H9 (cell line): ENCODE measurements at places on chromosomes 6 and 20. TPM values are rescaled to one million over a fixed set of nuclear protein-coding genes. Genes with fewer than 3 reads are reported as not detected.

The DLK2 gene
- 0.57 and 0.96 TPM in 2 replicates for total RNA-seq

The SEMG1 gene
- 1.4 and 2.0 TPM in 2 replicates for total RNA-seq

The HLA-G gene
- total RNA-seq: 2.7 and 2.9 TPM in 2 replicates

The EEF1E1 gene
- 71.8 and 76.0 TPM in 2 replicates for total RNA-seq

The SMLR1 gene
- not detected in 2 replicates for total RNA-seq

DNA sequence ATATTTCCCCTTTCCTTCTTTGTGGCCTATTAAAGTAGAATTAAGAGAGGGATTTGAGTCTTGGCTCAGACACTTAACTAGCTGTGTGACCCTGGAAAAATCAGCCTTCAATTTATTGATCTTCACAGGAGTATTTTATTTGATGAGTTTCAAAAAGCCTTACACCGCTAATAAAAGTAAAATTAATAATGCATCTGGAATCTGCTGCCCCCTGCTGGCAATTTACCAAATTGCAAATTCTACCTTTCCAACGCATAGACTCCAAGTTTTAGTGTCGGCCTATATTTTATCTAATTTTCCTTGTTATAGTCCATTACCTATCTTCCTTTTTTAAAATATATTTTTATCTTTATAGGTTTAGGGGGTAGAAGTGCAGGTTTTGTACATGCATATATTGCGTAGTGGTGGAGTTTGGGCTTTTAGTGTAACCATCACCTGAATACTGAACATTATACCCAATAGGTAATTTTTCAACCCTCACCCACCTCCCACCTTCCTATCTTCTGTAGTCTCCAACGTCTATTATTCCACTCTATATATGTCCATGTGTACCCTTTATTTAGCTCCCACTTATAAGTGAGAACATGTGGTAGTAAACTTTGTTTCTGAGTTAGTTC lies 46.3 kb downstream of the GOPC start:
- DNase-seq: no peak

GRCh38 chr6:156598855-156599180 lies 178.4 kb upstream of the ARID1B start:
- no peak for DNase-seq

- no peak for DNase-seq
These were observed 115.1 kb downstream of the JAG1 start for GRCh38 chr20:10558635-10559187.

The LY6G5C gene
- total RNA-seq: 1.8 and 2.2 TPM in 2 replicates

DNA sequence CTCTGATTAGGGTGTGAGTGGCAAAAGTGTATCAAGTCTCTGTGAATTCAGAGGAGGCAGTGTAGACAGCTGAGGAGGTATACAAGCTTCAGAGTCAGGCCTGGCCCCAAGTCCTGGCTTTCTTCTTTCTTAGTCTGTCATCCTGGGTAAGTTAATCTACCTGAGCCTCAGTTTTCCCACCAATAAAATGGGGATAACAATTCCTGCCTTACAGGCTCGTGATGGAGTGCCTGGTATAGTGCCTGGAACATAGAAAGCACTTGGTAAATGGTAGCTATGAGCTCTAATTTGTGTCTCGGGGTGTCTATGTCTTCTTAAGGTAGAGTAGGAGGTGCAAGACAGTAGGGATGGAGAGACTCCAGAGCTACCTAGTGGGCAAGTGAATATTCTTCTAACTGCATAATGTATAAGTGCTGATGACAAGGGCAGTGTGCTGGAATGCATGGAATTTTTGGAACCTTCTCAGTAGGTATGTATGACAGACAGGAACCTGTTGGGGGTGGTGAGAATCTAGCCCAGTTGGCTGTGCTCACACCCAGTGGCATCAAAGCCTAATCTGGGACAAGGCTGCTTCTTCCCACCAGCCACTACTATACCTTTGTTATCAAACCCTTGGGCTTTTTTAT lies 4.0 kb upstream of the SCUBE3 start:
- DNase-seq: no peak

DNA sequence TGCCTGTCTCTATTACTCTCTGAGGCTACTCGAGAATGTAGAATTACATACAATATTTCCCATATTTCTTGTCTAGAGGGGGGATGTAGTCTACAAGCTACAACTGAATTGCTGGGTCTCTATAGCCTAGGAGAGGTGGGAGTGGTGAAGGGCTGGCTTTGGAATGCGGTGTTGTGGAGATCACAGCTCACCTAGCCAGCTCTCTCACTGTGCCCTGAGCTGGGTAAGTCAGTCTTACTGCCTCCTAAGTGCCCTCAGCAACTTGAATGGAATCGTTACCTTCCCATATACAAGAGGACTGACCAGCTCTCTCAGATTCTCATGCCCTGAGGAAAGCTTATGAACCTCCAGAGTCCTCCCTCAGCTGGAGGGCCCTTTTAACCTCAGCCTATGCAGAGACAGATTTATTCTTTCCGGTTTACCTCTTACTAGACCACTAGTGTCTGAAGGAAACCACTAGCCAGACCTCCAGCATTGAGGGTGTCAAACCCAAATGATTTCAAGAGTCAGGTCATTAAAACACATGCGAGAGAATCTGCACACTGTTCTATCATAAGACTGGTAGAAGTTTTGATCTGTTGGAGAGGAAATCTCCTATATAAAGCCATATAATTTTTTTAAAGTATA lies 20.6 kb downstream of the VIP start:
- no peak for DNase-seq

DNA sequence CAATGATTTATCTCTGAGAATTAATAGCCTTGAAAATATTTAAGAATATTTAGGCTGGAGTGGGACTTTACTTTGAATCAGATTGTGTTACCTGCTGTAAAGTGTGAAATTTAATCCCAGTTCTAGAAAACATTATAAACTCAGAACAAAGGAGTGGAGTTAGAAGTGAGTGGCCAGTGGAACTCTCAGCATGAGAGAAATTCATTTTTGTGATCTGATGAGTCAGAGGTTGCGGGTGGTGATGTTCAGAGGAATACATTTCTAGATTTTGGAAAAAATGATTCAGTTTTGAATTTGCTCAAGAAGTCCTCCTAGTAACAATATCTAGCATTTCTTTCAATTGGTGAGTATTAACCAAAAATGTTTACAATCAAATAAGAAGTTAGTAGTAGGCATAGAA lies 167.5 kb downstream of the ZFAND3 start:
- DNase-seq: no peak

- DNase-seq: no peak
These were observed 6.5 kb downstream of the HELZ2 start for GRCh38 chr20:63567386-63568169.

GRCh38 chr6:5142915-5143314 lies 57.8 kb downstream of the PPP1R3G start:
- DNase-seq: no peak

The GABBR1 gene
- total RNA-seq: 132 and 146 TPM in 2 replicates

The HCK gene
- total RNA-seq: 1.7 and 1.8 TPM in 2 replicates

- DNase-seq: no peak
These were observed 254.3 kb downstream of the BTBD3 start for GRCh38 chr20:12171923-12172524.

The MAVS gene
- total RNA-seq: 24.2 and 24.3 TPM in 2 replicates

DNA sequence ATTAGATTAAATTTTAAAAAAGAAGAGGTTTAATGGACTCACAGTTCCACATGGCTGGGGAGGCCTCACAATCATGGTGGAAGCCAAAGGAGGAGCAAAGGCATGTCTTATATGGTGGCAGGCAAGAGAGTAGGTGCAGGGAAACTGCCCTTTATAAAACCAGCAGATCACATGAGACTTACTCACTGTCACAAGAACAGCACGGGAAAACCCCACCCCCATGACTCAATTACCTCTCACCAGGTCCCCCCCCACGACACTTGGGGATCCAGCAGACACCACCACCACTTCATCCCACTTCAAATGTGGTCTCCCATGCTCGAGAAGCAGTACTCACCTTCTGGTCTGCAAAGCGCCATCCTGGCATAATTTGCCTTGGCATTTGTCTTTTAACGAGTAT lies 24.6 kb downstream of the MTFR2 start:
- DNase-seq: no peak

- DNase-seq: no peak
These were observed 19.6 kb downstream of the WFDC2 start for GRCh38 chr20:45489083-45489531.

The GHRH gene
- total RNA-seq: 0.68 TPM in 1 of 2 replicates, not detected in the other

The C6orf52 gene
- 1.8 and 2.3 TPM in 2 replicates for total RNA-seq

- no peak for DNase-seq
These were observed 1.9 kb upstream of the NKAIN4 start for GRCh38 chr20:63255931-63256704.

DNA sequence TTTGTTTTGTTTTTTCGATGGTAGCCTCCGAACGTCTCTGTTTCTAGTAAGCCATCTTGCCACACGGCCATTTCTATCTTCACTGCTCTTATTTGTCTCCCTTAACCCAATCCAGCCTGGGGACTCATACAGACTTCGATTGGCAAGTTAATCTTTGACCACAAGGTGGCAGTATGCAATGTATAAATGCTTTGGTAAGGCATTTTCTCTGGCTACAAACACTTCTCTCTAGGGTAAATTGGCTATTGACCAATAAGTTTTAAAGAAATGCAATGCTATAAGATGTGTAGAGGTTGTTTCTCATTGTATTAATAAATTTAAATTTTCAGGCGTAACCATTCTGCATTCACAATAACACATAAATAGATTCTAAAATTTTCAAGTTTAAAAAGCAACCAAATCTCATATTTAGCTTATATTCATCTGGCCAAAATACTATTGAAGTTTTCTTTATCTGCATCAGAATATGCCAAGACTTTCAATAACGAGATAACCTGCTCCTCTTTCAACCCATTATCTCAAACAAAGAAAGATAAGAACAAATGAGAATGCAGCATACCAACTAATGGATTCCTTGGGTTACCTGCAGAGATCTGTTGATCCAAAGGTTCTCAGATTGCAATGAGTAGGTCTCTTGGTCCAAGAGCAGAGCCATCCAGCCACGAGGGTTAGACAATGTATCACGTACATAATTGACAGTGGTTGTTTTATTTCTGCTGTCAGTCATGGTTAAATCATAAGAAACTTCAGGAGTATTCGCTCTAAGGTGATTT lies 231.9 kb downstream of the PKHD1 start:
- peak; percentile 57 for DNase-seq

GRCh38 chr6:2725999-2726567 lies 24.6 kb downstream of the MYLK4 start:
- no peak for DNase-seq

DNA sequence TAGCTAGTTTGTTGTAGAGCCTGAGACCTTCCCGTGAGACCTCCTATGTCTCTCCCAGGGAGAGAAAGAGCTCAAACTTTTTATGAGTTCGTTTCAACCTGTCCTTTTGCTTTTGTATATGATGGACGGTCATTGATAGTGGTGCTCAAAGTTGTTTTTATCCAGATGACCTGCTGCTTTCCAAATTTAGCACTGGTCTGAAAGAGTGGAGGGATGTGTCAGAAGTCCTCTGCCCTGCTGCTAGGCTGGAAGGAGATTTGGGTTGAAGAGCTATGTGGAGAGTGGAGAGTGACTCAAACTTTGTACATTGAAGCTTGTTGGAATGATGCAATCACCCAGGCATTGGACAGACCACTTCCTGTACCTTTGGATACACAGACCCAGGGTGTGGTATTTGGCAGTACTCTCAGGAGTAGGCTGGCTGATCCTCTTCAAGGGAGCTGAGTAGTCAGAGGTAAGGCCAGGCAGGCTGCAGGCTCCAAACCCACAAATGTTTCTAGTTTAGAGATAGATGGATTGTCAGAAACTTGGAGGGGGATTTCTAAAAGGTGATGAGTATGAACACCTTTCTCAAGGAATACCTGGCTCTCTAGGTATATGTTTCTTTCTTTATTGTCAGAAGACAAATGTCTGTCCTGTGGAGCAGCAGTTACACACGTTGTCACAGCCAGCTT lies 49.4 kb upstream of the RREB1 start:
- no peak for DNase-seq

DNA sequence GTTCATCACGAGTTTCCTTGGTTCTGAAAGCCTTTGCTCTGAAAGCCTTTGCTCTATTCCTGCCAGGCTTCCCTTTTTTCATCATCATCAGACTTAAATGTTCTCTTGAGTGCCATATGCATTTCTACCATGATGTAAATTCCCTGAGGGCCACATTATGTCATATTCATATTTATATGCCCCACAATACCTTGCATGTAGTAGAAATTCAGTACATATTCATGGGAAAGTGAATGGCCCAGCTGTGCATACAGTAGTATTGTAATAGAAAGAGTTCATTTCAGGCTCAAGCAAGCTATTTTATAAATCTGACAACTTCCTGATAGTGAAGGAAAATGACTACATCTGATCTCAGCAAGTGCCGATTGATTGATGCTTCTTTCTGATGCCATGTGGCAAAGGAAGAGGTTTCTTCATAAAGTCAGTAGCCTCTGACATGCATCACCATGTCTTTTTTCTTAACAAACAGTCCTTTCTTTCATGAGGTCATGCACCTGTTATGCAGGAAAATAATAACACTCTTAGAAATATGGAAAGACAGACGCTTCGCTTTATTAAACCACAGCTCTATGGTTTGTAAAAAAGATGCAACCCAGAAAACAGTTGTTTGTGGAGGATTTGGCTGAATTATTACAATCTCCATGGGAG lies 308.7 kb downstream of the SAMD5 start:
- no peak for DNase-seq

DNA sequence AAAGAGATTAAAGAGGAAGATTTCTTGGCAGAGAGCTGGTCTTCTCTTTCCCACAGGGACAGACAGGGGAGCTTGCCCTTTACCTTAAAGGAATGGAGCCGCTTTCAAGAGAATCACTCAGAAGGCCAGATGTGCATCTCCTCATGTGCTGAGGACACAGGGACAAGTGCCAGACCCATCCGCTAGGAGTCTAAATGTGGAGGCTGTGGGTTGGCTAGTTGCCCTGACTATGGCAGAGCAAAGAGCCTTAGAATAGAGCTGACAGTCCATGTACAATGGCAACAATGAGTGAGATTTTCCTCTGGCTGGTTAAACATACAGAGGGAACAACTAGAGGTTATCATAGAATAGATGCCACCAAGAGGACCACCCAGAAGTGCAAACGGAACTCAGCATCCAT lies 7.3 kb upstream of the DOK5 start:
- DNase-seq: no peak

GRCh38 chr6:19925533-19925932 lies 88.4 kb downstream of the ID4 start:
- DNase-seq: no peak

The ULBP2 gene
- not detected in 2 replicates for total RNA-seq

The POPDC3 gene
- 5.7 and 6.0 TPM in 2 replicates for total RNA-seq

The CST3 gene
- total RNA-seq: 77.2 and 81.9 TPM in 2 replicates

The EFCAB8 gene
- total RNA-seq: 0.09 TPM in 1 of 2 replicates, not detected in the other

DNA sequence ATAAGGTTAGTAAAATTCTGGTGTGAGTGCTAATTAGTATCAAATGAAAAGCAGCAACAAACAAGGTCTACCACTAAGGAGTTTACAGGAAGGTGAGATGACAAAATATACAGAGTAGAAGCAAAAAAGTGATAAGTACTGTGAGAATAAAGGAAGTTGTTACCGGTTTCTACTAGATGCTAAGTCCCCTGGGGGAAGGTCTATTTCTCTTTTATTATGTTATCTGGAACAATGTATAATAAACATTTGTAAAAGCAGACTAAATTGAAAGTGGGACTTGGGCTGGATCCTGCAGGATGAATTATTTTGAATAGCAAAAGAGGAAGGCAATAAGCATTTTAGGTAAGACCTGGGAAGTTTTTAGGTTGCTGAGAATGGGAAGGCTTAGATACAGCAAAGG lies 158.7 kb upstream of the SLC22A16 start:
- DNase-seq: no peak

- DNase-seq: peak; percentile 69
These were observed 103.8 kb downstream of the TMEM242 start for GRCh38 chr6:157219201-157220200.

The CDH4 gene
- 3.0 and 3.2 TPM in 2 replicates for total RNA-seq

The LRRN4 gene
- total RNA-seq: 0.22 and 0.42 TPM in 2 replicates
